CD4-positive, alpha-beta T cell treated with Interferon alpha-2 for 1 hour (primary cell): ENCODE measurements at places on chromosomes 11 and 22.

DNA sequence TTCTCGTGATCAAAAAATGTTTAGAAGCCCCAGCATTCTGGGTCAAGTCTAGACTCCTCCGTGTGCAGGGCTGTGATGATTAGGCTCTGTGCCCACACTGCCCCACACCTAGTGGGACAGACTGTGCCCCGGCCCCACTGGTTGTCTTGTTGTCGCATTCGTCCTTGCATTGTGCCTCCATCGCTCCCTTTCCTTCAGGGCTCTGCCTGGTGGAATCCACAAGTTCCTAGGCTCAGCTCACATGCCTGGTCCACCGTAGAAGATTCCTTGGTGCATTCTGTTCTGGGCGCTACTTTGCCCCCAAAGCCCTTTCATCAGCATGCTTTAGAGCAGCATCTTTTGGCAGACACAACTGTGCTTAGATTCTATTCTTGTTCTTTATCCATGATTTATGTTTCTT lies 23.5 kb upstream of the THY1 start:
- DNase-seq: no peak

- no peak for DNase-seq
These were observed 68.1 kb downstream of the LRRC32 start for GRCh38 chr11:76602431-76602861.

- DNase-seq: no peak
These were observed 693 bp upstream of the PRR14L start for GRCh38 chr22:31750365-31751284.

DNA sequence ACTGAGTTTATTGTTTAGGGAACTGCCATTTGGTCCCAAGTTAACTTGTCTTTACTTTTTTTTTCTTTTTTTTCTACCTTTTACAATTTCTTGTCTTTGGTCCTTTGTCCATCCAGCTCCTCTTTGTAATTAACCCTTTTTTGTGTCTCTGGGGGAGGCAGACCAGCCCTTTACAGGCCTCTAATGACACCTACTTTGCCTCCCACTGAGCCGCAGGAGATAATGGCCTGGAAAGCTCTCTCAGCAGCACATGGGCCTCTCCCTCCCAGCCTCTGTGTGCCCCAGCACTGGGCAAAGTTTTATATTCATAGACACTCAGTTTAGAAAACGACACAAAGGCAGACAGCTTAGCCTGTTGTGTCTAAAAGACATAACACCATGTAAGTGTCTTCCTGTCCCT lies 480.4 kb downstream of the SOX6 start:
- DNase-seq: no peak

DNA sequence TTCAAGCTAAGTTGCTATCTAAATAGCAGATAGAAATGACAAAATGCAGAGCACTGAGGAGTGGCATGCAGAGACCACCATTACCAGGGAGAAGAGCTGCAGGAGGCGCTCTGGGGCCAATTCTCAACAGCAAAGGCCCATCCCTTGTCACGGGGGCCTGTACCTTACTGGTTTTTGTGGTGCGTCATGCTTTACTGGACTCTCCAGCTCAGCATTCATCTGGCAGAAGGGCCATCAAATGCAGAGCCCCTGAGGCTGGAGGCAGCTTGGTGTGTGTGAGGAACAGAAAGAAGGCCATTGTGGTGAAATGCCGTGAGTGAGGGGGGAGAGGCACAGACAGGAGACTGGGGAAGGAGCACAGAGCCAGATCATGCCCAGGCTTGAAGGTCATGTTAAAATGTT lies 56.5 kb upstream of the NAV2 start:
- no peak for DNase-seq

DNA sequence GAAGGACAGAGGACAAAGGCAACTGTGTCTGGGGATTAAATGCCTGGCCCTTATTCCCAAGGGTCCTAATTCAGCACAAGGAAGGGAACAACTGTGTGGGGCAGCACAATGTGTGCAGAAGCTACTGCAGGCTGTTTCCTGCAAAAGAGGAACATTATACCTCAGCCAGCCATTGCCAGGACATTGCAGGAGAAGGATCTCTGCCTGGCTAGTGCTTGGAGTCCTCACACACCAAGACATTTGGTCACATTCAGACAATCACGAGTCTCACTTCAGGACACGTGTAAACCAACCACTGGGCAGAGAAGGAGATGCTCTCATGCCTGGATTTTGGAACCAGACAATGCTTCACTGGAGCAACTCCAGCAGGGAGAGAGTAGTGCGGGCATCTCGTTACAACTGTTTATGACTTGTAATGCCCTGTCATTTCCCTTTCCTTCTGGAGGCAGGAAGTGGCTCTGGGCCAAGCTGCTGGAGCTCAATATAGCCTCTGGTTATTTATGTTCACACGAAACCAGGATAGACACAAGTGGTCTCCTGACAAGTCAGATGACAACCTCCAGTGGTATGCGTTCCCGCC lies 23.9 kb upstream of the ZC3H12C start:
- no peak for DNase-seq

- DNase-seq: no peak
These were observed 144.6 kb downstream of the LDLRAD3 start for GRCh38 chr11:36088266-36088972.

GRCh38 chr11:95723361-95723942 lies 66.1 kb downstream of the FAM76B start:
- no peak for DNase-seq

DNA sequence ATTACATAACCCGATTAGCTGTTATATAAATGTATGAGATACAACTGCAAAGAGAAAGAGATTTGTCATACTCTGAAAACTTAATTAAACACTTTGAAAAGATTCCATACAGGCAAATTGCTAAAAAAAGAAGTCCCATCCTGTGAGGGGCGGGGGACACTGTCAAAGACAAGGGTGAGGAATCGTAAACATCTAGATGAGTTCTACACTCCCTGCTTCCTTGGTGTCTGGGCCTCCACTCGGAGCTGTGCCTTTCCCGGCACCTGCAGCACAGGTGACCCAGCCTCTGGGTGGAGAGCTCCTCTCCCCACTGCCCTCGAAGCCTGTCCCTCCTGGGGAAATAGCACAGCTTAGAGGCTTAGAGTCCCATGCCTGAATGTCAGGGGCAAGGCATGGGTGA lies 69.2 kb upstream of the CRYBB3 start:
- no peak for DNase-seq

- DNase-seq: no peak
These were observed 13.4 kb downstream of the DRD4 start for GRCh38 chr11:650482-650881.

- DNase-seq: no peak
These were observed 21.8 kb downstream of the MS4A6A start for GRCh38 chr11:60161107-60161506.

DNA sequence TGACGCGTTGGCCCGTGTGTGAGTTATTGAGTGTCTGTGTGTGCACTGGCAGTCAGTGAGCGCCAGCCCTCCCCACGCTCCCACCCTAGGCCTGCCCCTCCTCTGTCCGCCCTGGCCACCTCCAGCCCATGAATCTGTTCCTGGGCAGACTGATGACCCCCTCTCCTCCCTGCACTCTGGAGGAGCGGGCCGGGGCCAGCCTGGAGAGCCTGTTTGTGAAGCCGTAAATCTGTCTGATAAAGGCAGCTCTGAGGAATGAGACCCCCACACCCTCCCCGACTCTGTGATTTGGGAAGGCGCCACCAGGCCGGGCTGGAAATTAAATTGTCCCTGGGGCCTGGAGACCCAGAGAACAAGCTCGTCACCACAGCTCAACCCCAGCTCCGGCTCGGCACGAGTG lies 8.6 kb downstream of the TSSC4 start:
- no peak for DNase-seq

DNA sequence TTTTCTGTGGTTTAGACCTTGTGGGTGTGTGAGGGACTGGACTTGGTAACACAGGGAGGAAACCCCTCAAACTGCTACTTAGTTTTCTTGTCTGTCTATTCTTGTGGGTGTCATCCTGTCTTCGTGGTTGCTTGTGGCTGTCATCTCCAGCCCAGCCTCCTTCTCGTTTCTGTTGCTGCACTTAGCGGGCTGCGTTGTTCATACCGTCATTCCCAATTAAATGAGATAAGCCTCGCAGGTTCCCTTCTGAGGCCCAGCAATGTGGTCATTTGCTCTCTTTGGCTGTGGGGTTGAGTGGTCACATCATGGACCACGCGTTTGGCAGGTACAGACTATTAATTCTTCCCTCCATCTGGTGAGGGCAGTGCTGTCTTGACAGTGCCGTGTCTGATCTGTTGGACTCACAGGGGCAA lies 18.8 kb downstream of the PANX1 start:
- no peak for DNase-seq
